Kidney tubule cell (primary cell): ENCODE measurements at places on chromosomes 3 and 15.
A peak's percentile ranks its signal among the peaks of the same experiment; 100 is the strongest.

- no peak for DNase-seq
Observed at GRCh38 chr15:40471105-40471807, 472 bp downstream of the CHST14 start.

- no peak for DNase-seq
Observed at GRCh38 chr15:98782801-98783200, 134.5 kb downstream of the IGF1R start.

DNA sequence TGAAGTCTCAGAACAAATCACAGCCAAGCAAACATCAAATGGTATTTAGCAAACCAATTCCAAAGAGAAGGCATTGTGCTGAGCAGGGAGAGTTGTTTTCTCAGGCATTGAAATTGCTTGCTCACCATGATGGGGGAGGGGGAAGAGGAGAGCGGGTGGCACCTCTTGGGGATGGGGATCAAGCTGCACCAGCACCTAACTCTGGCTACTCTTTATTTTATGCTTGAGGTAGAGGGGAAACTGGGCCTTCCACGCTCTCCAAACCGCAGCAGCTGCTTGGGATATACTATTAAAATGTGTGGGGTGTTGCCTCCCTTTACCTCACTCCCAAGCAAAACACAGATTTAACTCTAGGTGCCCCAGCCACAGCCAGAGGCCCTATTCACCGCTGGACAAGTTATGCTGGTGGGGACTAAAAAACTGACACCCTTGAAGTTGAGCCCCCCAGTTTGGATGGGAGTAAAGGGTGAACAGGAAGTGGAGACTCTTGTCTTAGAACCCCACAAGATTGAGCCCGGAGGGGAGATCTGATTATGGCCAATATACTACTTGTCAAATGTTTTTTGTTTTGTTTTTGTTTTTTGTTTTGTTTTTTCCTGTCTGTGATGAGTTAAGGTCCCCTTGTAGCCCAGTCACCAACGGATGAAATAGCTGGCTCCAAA is 5.0 kb upstream of the FOXB1 start:
- no peak for DNase-seq

DNA sequence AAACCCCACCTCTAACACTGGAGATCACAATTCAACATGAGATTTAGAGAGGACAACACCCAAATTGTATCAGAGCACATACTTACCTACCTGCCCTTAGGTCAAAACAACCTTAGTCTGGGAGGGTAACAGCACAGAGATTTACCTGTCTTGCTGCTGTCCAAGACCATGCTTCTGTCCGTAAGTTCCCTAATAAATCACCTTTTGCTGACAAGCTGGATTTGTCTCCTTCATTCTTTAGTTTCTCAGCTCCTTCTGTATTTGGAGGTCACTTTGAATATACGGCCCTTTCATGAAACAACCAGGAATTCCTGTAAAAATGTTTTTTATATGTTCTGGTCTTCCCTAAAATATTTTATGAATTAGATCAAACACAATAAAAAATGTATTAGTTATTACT is 1.6 kb upstream of the ABHD5 start:
- no peak for DNase-seq

- no peak for DNase-seq
Observed at GRCh38 chr3:29293421-29293820, 12.6 kb downstream of the RBMS3 start.

GRCh38 chr3:4774531-4774930 is 204.7 kb upstream of the BHLHE40 start:
- no peak for DNase-seq

- DNase-seq: no peak
Observed at GRCh38 chr3:71317140-71317539, 266.4 kb downstream of the FOXP1 start.

GRCh38 chr15:74036271-74037170 is 42.0 kb downstream of the PML start:
- peak; percentile 47 for DNase-seq

GRCh38 chr3:171846597-171846996 is 3.4 kb downstream of the TMEM212 start:
- DNase-seq: peak; percentile 54

DNA sequence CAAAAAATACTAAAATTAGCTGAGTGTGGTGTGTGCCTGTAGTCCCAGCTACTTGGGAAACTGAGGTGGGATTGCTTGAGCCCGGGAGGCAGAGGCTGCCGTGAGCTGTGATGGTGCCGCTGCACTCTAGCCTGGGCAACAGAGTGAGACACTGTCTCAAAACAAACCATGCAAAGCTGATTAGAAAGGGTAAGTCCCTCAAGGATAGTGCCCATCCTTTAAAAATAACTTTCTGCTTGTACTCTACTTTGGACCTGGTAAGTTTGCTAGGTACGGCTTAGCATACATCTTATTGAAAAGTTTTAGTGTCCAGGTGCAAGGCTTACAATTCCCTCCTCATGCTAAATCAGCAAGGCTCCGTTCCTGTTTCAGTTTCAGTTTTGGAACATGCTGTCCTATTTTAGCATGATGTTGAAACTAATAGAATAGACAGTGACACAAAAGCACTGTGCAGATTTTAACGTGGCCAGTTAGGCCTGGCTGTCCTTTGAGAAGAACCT is 21.4 kb downstream of the FEM1B start:
- no peak for DNase-seq

DNA sequence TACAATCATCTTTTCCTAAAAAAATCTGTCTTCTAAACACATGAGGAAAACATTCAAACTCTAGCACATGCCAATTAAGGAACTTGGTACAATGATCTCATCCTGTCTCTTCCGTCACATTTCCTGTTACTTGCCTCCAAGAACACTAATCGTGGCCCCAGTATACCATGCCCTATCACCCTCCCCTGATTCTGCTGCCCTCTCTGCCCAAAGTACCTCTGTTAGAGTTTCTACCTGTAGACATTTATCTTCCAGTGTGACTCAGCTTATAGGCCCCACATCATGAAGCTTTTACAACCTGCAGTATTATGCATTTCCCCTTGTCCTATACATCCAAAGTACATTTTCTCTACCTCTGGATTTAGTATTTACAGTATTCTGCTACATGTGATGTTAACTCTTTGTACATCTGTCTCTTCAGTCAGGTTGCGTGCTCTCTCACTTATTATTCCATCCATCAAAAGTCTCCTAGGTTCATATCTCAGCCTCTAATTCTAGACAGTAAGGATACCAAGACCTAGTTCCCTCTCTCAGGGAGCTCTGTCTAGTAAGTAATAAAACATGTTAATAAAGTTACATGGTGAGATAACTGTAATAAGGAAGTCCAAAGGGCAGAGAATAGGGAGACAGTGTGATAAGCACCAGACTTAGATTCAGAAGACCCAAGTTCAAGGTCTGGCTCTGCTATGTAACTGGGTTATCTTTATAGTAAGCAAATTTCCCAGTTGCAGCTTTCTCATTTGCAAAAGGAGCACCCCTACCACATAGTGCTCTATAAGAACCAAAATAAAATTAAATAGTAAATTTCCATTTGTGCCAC is 8.9 kb upstream of the SEMA6D start:
- no peak for DNase-seq

DNA sequence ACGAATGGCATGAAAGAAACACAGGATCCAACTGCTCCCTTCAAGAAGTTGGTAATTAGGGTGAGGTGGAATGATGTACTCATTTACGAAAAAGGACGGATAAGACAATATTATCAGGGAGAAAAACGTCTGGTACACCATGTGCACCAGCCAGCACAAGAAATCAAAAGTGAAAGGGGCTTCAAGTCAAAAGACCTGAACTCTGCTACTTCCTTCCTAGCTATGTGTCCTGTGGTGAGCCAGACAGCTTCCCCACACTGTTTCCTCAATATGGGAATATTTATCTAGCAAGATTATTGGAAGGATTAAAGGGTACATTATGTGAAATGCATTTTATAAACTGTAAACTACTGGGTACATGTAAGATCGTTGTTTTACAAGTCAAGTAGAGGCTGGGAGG is 33.9 kb downstream of the RAB27A start:
- DNase-seq: no peak

GRCh38 chr15:100771746-100772145 is 107.9 kb upstream of the ALDH1A3 start:
- DNase-seq: no peak

DNA sequence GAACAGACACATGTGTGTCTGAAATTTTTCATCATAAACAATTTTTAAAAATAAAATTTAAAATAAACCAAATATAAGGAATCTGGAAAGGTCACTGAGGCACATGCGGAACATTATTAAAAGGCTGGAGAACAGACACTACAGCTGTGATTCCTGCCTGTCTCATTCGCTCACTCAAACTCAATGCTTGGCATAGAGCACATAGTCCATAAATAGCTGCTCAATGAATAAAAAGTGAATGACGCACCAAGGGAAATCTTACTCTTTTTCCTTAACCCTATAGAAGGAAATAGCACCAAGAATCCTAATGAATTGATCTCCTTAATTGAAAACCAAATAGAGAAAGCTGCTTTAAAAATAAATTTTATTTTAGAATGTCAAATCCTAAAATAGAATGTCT is 98.4 kb downstream of the FSIP1 start:
- DNase-seq: no peak

DNA sequence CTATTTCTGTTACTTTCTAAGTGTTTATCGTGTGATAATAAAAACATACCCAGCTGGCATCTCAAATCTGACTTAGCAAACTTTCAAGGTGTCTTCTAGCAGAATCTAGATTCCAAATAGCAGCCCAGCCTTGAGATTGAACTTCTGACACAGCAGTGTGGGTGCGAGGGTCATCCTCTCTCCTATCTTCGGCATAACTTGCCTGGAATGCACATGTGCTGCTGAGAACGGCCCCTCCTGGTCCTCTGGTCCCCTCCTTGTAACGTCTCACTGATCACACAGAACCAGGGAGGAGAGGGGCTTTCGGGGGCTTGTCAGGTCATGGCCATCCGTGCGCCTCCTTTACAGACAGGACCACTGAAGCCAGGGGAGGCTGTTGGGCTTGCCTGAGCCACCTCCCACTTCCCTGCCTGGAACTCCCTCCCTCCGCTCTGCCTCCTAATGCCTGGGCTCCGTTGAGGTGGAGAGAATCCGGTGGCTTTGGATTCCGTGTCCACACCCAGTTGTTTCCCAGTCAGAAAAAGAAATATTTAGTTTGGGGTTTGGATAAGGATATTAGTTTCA is 344.4 kb upstream of the C2CD4B start:
- DNase-seq: no peak

DNA sequence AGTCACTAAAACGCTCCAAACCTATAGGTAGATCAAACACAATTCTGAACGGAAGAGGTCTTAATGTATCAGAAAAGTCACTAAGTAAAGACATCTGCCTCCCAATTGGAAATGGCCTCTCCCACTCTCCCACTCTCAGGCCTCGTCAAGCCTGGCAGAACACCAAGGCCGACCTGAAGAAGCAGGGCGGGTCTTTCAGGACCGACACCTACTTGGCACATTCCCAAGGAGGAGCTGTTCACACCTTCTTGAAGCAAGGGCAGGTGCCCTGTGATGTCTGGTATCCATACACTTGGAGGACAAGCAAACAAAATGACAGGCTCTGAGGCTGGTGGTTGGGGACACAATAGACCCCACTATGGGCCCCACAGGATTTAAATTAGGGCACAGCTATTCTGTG is 30.0 kb downstream of the XXYLT1 start:
- no peak for DNase-seq

- peak; percentile 23 for DNase-seq
Observed at GRCh38 chr15:63075015-63075983, 32.8 kb downstream of the TPM1 start.

GRCh38 chr15:90367576-90367975 is 15.5 kb downstream of the ZNF774 start:
- DNase-seq: no peak

GRCh38 chr15:76221085-76221767 is 90.0 kb downstream of the ETFA start:
- DNase-seq: no peak

DNA sequence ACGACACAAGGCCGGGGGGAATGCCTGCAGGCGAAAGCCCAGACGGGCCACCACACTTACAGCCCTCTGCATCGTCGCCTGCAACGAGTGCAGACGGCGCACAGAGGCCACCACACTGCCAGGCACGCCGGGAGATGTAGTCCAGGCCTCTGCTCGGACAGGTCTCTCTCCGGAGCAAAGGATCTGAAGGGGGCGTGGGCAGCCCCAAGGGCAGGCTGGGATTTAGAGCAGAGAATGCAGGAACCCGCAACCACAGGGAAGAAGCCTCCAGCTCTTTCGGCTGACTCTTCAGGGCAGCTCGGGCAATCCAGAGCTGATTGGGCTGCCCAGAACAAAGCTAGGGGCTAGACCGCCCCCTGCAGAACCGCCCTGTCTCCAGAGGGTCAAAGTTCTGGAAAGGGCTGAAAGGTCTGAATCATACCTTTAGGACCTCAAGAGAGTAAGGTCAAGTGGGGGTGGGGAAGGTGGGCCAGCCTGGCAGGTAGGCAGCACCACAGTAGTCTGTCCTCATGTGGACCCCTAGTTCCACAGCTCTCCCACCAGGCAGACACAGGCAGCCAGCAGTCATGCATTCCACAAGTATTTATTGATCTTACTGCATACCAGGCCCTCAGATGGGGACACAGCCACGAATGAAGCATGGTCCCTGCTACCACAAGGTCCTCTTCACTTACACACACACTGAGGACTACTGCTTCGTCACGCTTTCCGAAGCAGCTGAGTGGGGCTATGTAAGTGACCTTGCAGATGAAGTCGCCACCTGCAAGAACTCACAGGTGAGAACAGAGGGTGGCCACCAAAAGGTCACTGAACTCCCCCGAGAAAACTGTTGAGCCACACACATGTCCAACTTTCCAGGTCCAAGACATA is at the start of gene AMT:
Gene AMT (minus strand): TSS at position 95 of the 870 bp plus-strand sequence. CDS start 23 bp downstream, at position 72.
- peak; percentile 52 for DNase-seq

GRCh38 chr15:29825227-29825626 is 3.0 kb upstream of the TJP1 start:
- no peak for DNase-seq

GRCh38 chr3:163809540-163809993 is 1268.7 kb downstream of the SI start:
- no peak for DNase-seq

- no peak for DNase-seq
Observed at GRCh38 chr15:69559440-69560190, 107.0 kb downstream of the RPLP1 start.

- peak; percentile 90 for DNase-seq
Observed at GRCh38 chr15:62742409-62743171, 300.0 kb upstream of the TPM1 start.

- DNase-seq: peak; percentile 20
Observed at GRCh38 chr15:24224161-24224560, 451.4 kb upstream of the NPAP1 start.

DNA sequence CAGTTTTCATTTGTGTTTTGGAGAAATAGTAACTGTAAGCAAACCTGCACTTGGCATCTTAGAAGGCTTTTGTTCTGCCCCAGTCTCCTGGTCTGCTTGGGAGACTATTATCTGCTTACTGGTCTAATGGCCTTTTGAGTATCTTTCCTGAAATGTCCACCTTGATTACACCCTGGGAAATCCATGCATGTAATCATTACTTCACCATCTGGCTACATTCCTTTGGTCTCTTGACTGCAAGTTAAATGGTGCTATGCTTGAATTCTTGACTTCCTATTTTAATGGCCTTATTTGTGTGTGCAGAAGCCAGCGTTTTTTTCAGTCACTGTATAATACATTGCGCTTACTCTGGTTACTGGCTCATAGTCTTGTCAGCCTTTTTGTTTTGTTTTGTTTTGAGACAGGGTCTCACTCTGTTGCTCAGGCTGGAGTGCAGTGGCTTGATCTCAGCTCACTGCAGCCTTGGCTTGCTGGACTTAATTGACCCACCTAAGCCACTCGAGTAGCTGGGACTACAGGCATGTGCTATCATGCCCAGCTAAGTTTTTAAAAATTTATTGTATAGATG is 30.0 kb downstream of the CHD2 start:
- peak; percentile 71 for DNase-seq

GRCh38 chr15:52213206-52213605 is 22.0 kb upstream of the GNB5 start:
- no peak for DNase-seq

GRCh38 chr3:15694628-15695027 is 93.1 kb downstream of the BTD start:
- no peak for DNase-seq
